ENCODE measurements at places on chromosomes 2 and 18. TPM values are rescaled to one million over a fixed set of nuclear protein-coding genes. Genes with fewer than 3 reads are reported as not detected.
A peak's percentile ranks its signal among the peaks of the same experiment; 100 is the strongest.

The TMEM178A gene
- total RNA-seq: 0.70 TPM

The FOXD4L1 gene
- not detected for total RNA-seq

The TMEFF2 gene
- total RNA-seq: 1.6 TPM

The C2orf78 gene
- not detected for total RNA-seq

The SH3RF3 gene
- total RNA-seq: 1.1 TPM

The MROH2A gene
- total RNA-seq: 0.35 TPM

The C2orf15 gene
- total RNA-seq: not detected

The BCL11A gene
- 35.4 TPM for total RNA-seq

The TUBB8B gene
- not detected for total RNA-seq

The CXCR1 gene
- not detected for total RNA-seq

The GALNT14 gene
- 19.2 TPM for total RNA-seq

The GPAT2 gene
- total RNA-seq: 0.53 TPM

The CFC1 gene
- not detected for total RNA-seq

The CFAP65 gene
- not detected for total RNA-seq

The THSD7B gene
- total RNA-seq: 0.80 TPM

The MBD2 gene
- 27.5 TPM for total RNA-seq

The ALPG gene
- not detected for total RNA-seq

The VSNL1 gene
- total RNA-seq: not detected

The M1AP gene
- total RNA-seq: not detected

The ABCA12 gene
- not detected for total RNA-seq

DNA sequence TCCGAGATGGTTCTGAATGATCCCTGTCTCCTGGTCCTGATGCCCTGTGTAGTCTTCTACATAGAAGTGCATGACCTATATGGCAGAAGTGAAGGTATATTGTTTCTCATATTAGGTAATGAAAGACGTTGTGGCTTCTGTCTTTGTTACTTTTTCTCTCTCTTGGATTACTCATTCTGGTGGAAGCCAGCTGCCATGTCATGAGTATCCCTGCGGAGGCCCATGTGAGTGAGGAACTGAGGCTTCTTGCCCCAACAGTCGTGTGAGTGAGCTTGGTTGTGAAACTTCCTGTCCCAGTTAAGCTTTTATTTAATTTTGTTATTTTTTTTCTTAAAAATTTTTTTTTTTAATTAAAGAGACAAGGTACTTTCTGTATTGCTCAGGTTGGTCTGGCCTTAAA, 134.7 kb downstream of the UBR3 start:
- no peak for DNase-seq

- DNase-seq: peak; percentile 79
These were observed 140.3 kb downstream of the RPIA start for GRCh38 chr2:88831792-88832248.

DNA sequence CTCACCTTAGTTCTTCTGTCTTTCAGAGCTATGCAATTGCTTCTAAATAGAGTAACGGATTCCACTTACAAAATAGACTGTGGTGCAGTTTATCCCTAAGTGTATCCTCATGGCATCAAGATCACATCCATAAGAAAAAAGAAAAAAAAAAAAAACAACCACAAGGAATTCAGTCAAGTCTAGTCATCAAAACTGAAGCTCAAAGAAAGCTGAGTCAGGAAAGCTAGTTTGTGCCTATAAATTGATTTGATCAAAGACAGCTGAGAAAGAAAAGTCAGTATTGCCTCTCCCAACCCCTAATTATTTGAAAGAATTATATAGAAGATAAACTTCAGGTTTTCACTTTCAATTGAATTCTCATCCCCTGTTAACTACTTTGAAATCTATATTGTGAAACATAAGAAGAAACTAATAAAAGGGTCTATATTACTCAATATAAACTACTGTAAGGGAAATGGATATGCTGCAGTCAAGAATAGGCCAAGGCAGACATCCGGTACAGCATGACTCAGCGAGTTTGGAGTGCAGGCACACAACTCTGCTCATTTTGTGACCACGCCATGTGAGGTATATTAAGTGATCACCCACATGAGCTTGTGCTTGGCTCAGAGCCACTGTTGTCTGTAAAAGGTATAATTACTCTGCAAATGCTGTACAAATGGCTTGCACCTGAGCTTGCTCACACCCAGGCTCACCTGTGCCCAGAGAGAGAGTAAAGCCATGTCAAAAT, 568.1 kb upstream of the CRIM1 start:
- no peak for DNase-seq

- DNase-seq: no peak
These were observed 439.6 kb upstream of the REG3G start for GRCh38 chr2:78585871-78586270.

GRCh38 chr18:71995904-71996465, 548.2 kb downstream of the CBLN2 start:
- DNase-seq: no peak

DNA sequence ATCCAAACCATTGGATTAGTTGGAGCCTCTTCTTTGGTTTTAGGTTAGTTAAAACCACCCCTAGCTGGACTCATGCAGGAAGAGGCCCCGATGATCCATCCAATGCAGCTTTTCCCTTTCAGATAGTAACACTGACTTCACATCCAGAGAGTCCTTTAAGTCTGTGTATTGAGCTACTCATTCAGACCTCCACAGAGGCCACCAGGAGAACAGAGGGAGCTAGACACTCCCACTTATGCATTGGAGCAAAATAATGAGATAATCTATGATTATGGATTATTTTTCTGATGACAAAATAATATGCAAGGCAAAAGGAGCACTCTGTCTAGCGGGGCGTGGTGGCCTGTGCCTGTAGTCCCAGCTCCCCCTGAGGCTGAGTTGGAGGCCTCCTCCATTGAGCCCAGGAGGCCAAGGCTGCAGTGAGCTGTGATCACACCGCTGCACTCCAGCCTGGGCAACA, 1.6 kb upstream of the ROCK2 start:
- no peak for DNase-seq

DNA sequence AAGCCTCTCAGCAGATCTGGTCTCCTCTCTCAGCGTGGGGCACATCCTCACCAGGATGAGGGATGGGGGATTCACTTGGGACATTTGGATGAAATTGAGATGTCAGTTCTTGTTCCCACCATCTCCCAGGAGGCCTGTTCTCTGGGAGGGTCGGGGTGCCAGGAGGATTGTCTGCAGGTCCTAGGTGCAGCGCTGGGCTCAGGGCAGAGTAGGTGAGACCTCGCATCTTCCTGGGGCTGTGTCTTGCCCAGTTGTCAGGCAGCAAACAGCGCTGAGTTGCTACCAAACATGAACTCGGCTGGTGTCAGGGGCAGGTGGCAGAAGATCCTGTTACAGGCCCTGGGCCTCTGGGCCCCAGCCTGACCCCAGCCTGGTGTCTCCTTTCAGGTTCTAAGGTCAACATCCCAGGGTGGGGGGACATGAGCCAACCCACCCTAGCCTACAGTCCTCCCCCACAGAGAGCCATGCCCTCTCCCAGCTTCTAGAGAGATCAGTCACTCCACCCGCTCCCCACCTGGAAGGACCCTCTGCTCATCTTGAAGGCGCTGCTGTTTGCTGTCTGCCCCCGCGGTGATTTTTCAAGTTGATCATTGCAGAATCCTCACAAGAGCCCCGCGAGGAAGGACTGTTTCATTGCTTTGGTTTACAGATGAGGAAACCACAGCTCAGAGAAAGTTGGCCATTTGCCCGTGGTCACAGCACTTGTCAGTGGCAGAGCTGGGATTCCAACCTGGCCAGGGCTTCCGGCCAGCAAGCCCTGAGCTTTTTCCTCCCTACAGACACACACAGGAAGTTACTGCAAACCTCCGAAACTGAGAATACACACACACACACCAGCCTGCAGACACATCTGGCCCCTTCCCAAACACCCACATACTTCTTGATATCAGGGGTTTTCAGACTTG, 83.9 kb downstream of the STPG4 start:
- peak; percentile 67 for DNase-seq

- DNase-seq: no peak
These were observed 68.7 kb downstream of the CDH2 start for GRCh38 chr18:28108254-28108653.

DNA sequence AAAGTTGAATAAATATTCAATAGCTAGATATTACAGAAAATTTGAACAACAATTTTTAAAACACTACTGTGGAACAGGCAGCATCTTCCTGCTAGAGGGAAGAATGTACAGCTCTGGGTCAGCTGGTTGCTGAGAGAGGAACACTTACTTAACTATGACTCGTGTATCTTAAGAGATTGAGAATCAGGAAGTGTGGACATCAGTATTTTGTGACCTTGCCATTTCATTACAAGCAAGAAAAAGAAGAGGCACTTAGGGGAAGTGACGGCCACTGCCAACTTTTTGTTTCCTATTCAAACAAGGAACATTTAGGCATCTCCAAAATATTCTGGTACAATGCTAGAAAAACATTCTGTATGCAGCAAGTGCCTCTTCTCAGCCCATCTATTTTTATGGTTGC, 45.9 kb downstream of the ITPRID2 start:
- DNase-seq: no peak

DNA sequence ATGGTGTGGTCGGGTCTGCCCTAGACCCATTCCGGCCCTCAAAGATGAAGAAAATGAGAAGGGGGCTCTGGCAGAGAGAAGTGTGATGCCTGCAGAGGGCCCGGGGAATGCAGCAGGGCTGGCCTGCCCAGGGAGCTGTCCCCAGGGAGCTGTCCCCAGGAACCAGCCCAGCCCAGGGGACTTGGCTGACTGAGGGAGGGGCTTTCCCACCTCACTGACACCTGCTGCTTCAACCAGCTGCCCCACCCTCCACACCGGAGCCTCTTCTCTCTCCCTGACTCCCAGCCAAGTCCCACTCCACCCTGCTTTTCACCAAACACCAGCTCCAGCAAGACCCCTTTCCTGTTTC, 111.2 kb downstream of the STPG4 start:
- DNase-seq: no peak

GRCh38 chr2:216539120-216539519, 40.5 kb downstream of the RPL37A start:
- no peak for DNase-seq

DNA sequence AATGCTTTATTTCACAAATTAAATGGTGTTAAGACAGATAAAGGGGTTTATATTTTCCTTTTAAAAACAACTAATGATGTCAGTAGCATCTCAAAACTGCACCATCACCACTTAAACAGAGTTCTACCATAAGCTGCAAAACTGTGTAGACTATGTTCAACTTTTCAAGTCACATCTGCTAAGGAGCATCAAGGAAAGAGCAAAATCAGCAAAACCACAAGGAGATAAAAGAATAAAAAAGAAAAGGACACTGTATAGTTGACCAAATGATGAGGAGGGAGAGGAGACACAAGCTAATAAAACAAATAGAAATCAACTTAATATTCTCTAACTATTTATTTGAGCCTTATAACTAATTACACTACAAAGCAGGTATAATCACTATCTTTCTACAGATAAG, 33.9 kb downstream of the PRPF40A start:
- DNase-seq: no peak

DNA sequence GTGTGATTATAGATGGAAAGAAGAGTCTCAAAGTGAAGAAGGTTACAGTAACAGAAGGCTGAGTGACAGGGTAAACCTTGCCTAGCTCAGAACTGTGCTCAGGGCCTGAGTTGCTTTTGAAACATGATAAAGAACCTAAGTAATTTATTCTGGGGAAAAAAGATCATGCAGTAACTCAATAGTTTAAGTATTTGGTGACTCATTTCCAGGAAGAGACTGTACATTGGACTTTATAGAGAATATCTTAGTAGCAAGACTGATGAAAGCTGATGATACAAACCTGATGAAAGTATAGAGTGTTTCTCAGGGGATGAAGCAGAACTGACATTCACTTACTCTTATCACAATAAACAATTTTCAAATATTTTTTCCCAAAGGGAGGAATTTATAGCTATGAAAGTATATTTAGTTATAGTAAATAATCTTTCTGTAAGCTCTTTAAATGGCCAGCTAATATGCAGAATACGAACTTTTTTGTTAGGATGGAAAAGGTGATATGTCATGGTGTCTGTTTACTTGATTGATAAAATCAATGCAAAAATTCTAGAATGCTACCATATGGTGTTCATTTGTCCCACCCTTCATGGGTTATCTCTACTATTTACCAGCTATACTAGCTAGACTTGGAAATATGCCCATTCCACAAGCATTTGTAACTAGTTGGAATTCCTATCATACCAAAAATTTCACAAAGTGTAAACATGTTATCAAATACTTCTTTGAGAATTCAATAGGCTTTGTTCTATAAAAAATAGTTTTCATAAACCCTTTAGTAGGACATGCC, 1265.5 kb upstream of the ACVR2A start:
- DNase-seq: no peak

DNA sequence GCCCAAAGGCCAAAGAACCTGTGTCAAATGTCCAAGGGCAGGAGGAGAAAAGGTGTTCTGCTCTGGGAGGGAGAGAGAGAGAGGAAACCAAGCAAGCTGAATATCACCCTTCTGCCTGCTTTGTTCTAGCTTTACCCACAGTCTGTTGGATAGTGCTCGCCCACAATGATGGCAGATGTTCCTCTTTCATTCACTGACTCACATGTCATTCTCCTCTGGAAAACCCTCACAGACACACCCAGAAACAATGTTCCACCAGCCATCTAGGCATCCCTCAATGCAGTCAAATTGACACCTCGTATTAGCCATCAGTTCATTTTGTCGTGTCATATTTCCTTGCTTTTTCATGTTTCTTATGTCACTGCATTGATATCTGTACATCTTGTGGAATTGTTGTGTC, 150.3 kb downstream of the UBR3 start:
- no peak for DNase-seq
